Suppressor macrophage treated with lipopolysaccharide for 1 hour (primary cell): ENCODE measurements at places on chromosomes 3 and 15.

GRCh38 chr3:178870085-178870484, 201.5 kb downstream of the ZMAT3 start:
- no peak for DNase-seq

GRCh38 chr15:87633525-87633924, 623.0 kb downstream of the NTRK3 start:
- peak; percentile 42 for DNase-seq

GRCh38 chr15:38564557-38565286, at the start of gene RASGRP1:
Gene RASGRP1, minus strand, starts transcription at chr15:38564814. Its CDS starts 186 bp downstream, at chr15:38564628.
- DNase-seq, result peak; percentile 63

DNA sequence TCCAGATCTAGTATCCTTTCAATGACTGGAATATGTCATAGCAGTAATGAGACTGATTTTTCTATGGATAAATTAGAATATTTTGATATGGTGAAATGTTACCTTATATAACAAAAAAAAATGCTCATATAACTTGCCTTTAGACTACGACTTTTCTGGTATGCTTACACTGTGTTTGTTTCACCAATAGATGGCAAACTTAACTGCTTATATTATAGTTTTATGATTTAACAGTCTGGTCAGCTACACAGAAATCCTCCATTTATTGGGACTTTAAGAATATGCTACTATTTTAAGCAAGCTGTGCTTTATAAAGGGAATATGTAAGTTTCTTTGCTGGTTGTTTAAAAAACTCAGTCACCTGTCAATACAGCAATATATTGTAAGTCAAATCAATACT, 205.6 kb downstream of the VGLL3 start:
- no peak for DNase-seq

- no peak for DNase-seq
These were observed 2.6 kb downstream of the PLA2G4F start for GRCh38 chr15:42153874-42154211.

- no peak for DNase-seq
These were observed 81.3 kb downstream of the KCNAB1 start for GRCh38 chr3:156201411-156202405.

- DNase-seq, result no peak
These were observed 76.3 kb upstream of the SLCO2A1 start for GRCh38 chr3:134105876-134106556.

DNA sequence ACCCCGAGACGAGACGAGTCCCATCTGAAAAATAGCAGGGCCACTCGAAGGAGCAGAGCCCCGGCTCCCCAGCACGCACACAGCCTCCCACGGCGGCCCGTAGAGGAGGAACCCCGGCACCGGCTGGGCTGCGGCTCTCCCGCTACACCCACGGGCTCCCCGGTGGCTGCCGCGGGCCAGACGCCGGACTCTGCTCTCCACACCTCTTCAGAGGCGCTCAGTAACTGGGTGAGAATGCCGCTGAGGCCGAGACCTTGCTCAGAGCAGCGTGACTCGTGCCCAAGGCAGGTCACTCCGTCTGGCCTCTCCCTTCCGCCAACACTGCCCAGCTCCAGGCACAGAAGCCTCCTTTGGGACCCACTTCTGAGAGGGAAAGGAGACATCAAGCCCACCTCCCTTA, 34.4 kb downstream of the TNK2 start:
- no peak for DNase-seq

GRCh38 chr3:89740881-89741177, 633.4 kb downstream of the EPHA3 start:
- DNase-seq, result no peak

DNA sequence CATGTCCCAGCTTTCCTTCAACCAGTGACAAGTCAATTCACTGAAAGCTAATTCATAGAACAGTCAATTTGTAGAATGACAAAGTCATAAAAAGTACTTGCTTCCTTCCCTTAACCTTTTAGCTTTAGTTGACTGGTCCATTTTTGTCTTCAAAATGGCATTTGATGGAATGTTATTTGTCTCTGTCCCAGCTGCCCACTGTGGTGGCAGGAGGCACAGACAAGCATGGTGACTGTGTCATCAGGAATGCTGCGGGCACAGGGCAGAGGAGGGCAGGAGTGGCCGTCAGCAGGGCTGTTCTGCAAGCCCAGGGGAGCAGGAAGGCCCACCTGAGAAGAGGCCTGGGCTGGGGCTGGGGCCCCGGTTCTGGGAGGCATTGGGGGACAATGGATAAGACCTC, 10.0 kb downstream of the IQSEC1 start:
- DNase-seq, result no peak
